ENCODE measurements at places on chromosomes 2 and 18.

DNA sequence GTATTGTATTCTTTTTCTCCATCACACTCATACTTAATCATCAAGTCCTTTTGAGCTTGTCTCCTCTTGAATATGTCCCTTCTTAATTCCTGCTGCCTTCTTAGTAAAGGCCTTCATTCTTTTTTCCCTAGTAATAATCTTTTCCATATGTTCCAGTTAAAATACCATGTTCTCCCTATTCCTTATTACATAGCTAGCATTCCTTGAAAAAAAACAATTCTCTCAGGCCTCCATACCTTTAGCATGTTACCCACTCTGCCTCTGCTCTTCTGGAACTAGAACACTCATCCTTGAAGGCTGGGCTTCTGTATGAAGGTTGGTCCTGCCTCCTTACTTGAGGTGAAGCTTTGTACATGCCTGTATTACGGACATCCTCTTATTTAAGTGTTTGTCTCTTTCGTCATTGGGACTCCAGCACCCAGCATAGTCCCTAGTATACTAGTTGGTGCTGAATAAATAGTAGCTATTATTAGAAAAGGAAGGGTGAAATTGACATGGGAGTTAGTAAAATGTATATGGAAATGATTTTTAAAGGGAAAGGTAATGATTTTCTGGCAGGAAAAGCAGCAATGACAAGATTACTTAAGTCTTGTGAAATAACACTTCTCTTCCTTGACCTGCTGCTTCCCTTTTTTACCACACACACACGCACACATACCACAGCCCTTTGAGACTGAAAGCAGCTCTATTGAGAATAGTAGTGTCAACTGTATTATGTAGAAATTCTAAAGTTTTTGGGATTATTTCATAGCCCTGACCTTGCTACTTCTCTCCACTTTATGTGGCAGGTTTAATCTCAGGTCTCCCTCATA lies 45.6 kb downstream of the REL start:
- no peak for DNase-seq

- peak; percentile 41 for DNase-seq
Observed at GRCh38 chr2:64143169-64144056, 807 bp downstream of the PELI1 start.

- no peak for DNase-seq
Observed at GRCh38 chr2:108908713-108909070, 80.3 kb downstream of the EDAR start.

GRCh38 chr2:217861334-217861877 lies 141.4 kb downstream of the TNS1 start:
- DNase-seq = no peak

DNA sequence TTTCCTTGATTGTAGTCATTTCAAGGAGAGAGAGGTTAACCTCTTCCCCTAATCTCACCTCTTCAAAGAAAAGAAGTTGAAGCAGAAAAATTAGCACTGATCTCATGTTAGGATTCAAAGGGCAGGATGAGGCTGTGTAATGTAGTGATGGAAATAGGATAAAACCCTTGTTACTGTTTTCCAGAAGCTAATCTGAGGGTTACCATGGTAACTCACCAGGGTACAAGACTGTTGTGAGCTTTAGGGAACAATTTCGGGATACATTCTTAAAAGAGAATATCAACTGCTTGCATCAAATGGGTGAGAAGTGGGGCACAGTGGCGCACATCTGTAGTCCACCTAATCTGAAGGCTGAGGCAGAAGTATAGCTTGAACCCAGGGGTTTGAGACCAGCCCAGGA lies 64.9 kb upstream of the SLC39A10 start:
- DNase-seq = no peak

- DNase-seq = no peak
Observed at GRCh38 chr2:240404174-240404852, 31.1 kb upstream of the GPC1 start.

GRCh38 chr2:51535763-51536162 lies 503.8 kb upstream of the NRXN1 start:
- no peak for DNase-seq

- no peak for DNase-seq
Observed at GRCh38 chr2:36675579-36676282, 20.8 kb upstream of the VIT start.

DNA sequence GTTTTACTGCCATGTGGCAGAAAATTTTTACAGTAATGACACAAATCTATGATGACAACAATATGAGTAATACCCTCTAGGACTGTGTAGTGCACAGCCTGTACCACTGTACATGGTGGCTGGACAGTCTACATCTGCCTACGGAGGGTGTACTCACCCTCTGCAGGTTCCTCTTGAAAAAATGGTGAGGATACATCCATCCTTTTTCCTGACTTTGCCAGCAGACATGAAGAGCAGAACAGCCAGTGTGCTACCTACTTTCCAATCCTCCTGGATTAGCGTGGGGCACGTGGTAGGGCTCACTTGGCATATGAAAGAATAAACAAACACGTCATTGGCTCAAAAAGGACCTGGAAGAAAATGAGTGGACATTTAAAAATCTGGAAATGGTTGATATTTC lies 62.6 kb downstream of the TRPM8 start:
- no peak for DNase-seq

GRCh38 chr2:68798569-68798968 lies 64.0 kb downstream of the ARHGAP25 start:
- no peak for DNase-seq

DNA sequence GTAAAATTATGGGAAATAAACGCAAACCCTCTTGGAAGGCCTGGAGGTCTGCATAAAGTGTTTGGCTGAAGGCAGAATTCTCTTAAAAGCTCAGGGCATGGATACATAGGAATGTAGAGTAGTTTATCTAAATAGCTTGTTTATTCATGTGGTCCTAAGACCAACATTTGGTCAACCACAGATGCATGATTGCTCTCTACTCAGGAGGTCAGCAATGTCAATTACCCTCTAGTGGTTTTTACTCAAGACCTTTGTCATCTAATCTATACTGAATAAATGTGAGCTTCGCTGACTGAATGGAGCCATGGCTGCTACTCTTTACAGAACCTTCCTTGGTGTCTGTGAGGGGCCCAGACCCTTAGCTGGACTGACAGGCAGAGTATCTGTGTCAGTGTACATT lies 139.8 kb downstream of the ATL2 start:
- DNase-seq = no peak

- DNase-seq = no peak
Observed at GRCh38 chr2:127663566-127664064, 11.7 kb downstream of the LIMS2 start.

- no peak for DNase-seq
Observed at GRCh38 chr2:211270257-211270656, 713.9 kb downstream of the CPS1 start.

GRCh38 chr2:66573821-66574233 lies 138.9 kb downstream of the MEIS1 start:
- no peak for DNase-seq

DNA sequence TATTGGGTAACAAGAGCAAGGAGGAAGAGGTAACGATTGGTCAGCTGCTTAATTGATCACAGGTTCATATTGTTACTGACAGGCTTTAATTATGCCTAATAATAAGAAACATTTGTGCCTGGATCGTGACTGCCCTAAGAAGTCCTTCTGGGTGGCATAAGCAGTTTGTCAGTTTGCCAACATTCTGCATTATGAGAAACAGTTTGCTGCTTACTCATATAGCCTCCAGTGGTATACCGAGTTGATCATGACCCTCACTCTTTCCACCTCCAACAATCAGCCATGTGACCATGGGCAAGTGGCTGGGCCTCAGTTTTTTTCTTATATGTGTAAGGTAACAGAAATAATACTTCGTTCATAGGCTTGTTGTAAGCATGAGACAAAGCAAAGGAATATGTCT lies 96.6 kb upstream of the CABLES1 start:
- DNase-seq = no peak

GRCh38 chr2:43019025-43019367 lies 207.4 kb downstream of the ZFP36L2 start:
- no peak for DNase-seq

- no peak for DNase-seq
Observed at GRCh38 chr2:204447722-204448121, 97.6 kb upstream of the PARD3B start.

- no peak for DNase-seq
Observed at GRCh38 chr2:44097322-44097907, 71.3 kb upstream of the PPM1B start.

DNA sequence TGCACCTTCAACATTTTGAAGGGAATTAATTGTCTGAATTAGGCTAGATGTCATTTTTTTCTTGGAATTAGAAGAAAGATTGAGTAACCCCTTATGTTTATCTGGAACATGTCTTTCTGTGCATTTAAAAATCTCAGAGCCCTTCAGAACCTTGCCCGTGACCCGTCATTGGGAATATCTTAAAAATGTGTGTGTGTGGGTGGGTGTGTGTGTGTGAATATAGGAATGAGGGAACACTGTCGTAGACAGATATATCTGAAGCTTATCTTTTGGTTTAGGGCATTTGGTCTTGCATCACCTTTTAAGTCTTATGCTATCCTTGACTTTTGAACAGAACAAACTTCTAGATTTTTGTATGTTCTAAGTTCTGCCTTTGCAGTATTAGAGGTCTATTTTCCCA lies 13.5 kb upstream of the IL1RL1 start:
- no peak for DNase-seq

DNA sequence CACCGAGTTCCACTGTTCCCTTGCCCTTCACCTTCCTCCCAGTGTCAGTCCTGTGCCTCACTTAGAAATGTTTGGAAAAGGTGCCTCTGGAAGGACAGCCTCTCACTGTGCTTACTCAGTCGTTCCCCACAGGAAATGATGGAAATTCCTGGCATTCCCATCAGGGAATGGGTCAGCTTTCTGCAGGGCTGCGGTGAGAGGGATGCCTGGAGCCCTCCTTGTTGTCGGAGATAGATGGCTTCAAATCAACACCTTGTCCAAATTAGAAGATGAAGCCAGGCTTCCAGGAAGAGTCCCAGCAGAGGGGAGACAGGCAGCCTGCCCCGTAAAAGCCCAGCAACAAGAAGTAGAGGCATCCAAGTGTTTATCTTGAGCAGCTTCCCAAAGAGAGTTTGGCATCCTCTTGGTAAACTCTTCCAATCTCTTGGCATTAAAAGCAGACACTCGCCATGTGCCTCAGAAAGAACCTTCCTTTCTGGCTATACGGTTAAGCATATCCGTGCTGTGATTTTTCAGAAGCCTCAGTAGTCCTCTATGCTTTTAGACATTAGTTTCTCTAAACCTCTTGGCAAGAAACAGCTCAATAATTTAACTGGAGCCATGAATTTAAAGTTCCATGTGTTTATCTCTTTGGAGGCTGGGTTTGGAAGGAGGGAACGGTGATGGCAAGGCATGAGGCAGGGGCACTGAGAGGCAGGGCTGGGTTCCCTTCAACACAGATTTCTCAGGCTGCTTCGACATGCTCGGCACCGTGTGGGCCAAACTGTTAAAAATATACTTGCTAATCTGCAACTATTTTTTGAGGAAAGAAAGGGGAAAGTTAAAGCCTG lies 25.1 kb downstream of the COLEC12 start:
- DNase-seq = peak; percentile 85

- DNase-seq = no peak
Observed at GRCh38 chr2:74884118-74884762, 50.3 kb downstream of the HK2 start.

GRCh38 chr2:203580844-203581243 lies 45.7 kb upstream of the RAPH1 start:
- DNase-seq = no peak

GRCh38 chr2:149410701-149411484 lies 80.5 kb downstream of the LYPD6 start:
- no peak for DNase-seq

DNA sequence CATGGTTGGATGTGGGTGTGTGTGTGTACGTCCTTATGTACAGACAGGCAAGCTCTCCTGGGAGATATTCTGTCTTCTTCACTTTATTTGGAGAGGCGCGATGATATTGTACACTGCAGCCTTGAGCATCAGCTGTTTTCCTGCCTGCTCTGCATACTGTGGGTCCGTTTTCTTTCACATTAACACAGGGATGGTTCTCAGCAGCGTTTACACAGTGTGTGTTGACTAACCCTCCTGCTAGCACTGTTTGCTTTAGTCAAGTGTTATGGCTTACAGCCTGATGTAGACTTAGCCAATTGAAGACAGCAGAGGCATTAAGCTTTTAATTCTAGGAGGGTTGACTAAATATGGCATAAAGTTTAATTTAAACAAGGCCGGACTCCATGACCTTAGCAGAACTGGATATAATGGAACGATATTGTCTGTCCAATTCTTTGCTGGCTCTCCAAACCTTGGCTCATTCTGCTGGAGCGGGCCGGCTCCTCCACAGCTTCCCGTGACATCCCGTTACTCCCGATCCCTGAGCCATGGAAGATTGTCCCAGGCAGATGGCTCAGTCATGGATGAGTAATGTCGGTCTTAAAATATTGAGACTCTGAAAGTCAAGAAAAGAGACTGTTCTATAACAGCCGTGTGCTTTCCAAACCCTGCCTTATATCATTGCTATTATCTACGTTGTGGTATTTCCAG lies 134.7 kb downstream of the TPGS2 start:
- no peak for DNase-seq

- DNase-seq = no peak
Observed at GRCh38 chr2:3147651-3148530, 229.7 kb downstream of the EIPR1 start.

GRCh38 chr2:119735565-119735964 lies 24.2 kb upstream of the PTPN4 start:
- no peak for DNase-seq

GRCh38 chr2:20212871-20213503 lies 11.9 kb downstream of the SDC1 start:
- DNase-seq = no peak

- DNase-seq = no peak
Observed at GRCh38 chr2:127348426-127349000, 39.3 kb downstream of the MAP3K2 start.

DNA sequence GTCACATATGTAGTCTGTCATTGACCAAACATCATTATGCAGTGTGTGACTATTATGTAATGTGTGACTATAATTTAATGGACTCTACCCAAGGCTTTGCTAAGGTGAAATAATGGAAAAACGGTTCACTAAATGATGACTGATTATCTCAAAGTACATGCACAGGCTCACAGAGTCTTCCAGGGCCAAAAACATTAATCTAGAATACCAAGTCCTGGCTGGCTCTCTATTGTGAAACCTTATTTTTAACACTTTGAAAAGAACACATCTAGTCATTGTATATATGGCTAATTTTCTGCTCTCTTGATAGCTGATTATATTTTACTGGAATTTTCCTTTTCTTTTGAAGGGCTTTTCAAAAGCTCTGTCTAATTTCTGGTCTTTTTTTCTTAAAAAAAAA lies 102.9 kb upstream of the THUMPD2 start:
- DNase-seq = no peak

DNA sequence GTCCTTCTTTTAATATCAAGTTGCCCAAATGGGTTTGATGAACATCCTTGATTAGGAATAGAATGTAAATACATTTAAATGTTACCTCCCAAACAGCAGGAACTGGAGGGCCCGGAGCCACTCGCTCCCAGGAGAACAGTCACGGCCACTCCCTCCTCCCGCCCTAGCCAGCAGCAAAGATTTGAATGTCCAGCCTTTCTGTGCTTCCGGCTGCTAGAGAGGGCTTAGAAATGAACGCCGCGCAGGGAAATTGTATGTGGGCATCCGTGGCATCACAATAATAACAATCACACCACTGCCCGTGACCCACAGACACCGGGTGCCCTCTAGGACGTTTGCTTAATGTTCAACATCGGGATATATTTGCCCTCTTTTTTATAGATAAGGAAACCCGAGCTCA lies 164.9 kb upstream of the SALL3 start:
- no peak for DNase-seq
